Stimulated activated CD8-positive, alpha-beta memory T cell treated with anti-CD3 and anti-CD28 coated beads, Interleukin-4, amount 100 ng/mL, for 1 hour (primary cell): ENCODE measurements at places on chromosomes 11 and 22.

DNA sequence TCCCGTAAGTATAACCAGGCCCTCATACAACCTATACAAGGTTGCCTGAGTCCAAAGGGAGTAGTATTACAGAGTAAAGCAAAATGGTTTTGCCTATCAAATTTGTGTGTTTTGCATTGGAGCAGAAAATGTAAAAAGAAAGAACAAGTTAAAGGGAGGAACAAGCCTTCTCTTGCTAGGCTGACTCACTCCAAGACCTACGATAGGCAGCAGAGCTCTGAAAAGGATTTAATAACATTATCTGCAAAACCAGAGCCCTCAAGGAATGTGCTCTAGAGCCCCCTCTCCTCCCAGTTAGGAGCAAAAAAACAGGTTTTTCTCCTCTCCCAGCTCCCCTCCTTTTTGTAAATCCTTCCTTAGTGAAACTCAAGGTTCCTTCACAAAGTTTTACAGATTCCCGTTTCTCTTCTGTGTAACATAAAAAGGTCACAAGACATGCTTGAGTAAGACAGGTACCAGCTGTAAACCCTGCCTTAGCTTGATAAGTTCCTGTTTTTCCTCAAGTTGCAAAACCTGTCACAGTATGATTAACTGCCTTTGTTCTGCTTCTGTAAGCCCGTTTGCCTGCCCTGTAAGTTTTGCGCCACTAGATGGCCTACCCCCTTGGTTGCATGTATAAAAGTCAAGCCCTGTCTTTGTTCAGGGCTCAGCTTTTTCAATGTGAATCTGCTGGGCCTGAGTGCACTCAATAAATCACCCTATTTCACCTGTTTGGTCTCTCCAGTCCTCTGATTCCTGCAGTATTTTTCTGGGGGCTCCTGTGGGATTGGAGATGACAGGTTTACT lies 498.2 kb downstream of the KCNA4 start:
- DNase-seq = no peak

DNA sequence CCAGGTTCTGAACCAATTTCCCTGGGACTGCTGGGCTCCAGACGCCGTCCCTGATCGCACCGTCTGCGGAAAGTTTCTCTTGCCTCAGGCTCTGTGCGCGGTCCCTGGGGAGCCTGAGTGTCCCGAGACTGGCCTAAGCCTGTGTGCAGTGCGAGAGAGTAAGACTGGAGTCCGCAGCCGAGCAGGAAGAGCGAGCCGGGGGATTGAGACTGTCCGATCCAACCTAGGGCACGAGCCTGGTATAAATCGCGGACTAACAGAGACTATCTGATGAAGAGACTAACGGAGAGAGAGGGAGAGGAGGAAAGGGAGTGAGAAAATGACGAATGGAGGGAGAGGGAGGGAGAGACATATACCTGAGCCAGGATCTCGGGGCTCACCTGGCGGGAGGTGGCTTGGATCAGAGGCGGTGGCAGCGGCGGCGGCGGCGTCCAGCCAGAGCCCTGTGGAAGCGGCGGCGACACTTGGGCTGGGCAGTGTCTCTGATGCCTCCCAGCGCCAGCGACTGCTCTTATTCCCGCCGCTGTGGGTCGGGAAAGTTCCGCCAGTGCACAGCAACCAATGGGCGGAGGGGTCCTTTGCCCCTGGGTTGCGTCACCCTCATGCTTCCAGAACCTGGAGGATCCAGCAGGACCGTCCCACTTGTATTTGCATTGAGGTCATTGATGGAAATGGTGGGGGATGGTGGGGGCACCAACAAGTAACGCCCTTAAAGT lies at the start of gene CALCA:
CALCA (minus strand) TSS at position 487 of the 716 bp plus-strand sequence. CDS start 1,159 bp downstream, outside the sequence.
- DNase-seq = no peak

DNA sequence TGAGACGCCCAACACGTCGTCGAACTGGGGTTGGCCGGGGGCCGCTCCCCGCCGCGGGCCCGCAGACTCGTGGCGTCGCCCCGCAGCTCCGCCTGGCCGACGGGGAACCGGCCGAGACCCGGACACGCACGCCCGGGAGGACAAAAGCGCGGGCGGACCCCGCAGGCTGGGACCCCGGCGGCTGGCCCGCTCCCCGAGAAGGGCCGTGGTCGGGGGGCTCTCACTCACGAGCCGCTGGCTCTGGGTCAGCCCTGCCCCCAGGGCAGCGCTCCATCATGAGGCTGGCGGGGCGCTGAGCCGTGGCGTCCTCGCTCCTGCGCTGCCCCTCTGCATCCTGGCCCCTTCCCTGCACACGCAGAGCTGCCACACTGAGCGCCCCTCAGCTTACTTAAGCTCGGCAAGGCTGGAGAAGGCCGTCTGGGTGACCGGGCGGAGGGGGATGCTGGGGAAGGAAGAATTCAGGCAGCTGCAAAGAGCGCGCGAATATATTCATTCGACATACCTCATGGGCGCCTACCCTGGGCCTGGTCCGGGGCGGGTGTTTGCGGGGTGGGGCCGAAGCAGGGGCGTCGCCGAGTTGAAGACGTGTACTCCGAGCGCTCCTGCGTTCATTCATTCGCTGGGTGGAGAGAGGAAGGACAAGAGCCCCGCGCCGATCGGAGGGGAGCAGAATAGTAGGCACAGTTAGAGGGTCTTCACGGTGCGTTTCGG lies 579 bp upstream of the CYB5R2 start:
- DNase-seq = no peak

- no peak for DNase-seq
Observed at GRCh38 chr11:123838199-123838598, 32.0 kb upstream of the OR6M1 start.

- no peak for DNase-seq
Observed at GRCh38 chr11:30585125-30585891, 845 bp downstream of the MPPED2 start.

DNA sequence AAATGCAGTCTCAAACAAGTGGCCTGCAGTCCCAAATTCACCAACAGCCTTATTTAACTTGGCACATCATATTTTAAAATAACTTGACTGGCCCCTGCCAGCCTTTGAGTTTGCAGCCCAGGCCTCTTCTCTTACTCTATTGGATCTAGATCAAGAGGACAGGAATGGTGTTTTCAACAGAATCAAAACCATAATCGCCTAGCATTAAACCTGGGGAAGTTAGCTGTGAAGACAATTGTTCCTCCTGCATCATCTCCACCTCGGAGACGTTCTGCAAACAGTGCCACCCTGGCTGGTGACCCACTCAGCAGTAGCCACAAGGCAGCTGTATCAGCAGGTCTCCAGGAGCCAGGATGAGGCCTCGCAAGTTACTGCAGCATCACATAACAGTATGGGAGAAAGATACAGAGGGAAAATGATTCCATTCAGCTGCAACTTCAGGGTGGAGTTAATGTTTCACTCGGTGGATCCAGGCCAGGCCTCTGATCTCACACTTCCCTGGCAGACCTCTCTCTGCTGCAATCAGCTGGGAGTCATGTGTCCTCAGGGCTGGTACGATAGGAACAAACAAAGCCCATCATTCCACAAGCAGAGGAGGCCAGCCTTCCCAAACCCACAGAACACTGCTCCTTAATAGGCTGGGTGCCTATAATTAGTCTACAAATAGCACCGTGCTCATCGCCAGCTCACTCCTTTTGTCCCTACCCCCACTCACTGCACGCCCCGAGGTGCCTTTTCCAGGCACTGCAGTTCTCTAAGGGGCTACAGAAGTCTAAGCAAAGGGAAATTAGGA lies 18.6 kb upstream of the SCN2B start:
- DNase-seq = no peak

- no peak for DNase-seq
Observed at GRCh38 chr11:7677796-7678201, 4.5 kb upstream of the CYB5R2 start.

DNA sequence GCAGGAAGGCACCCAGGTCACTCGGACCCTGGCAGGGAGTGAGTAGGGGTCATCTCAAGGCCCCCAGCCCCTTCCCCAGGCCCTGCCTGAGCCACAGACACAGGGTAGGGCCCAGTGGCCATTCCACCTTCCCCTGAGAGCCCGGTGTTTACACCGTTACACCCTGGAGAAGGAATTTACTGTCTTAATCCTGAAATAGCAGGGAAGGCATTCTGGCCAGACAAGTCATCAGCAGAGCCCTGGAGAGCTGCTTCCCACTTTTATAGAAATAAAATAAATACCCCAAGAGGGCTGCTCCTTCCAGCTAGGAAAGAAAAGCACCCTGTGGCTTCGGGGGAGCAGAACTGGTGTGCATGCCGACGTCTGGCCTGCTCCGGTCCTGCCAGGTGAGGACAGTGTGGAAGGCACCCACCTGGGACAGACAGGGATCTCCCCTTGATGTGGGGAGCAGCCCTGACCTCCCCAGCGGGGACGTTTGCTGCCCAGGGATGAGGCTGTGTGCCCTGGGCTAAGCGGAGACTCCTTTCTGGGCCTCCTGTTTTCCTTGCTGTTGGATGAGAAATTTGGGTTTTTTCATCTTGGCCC lies 180.0 kb downstream of the MN1 start:
- DNase-seq = no peak

- DNase-seq = no peak
Observed at GRCh38 chr11:116836632-116836991, 810 bp downstream of the APOA1 start.

DNA sequence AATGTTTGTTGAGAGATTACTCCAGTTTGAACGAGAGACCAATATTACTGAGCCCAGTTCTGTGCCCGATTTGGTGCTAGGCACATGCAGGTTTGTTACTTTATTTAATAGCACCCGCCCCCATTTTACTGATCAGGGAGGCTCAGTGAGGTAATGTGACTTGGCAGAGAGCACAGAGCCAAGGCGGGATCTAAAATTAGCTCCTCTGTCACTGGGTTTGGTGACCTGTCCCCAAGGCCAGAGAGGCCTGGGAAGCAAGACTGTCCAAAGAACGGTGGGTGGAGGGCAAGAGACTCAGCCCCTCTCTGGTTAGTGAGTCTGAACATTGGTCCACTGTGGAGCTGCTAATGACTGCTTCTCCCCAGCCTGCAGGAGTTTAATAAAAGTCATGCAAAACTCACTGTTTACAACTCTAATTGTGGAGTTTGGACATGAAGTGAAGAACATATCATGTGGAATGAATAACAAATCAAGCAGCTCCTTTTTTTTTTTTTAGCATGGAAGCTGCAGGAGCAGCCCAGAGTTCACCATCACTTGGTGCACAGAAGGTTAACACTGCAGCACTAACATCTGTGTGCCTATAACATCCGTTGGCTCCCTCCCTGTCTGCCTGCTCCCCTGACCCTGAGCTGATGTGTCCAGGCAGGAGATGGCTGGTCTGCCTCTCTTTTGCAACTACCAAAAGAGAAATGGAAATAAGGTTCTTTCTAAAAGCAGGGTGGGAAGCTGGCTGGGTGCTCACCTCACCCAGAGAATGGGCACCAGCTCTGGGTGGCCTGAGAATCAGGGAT lies 39.0 kb downstream of the CSNK2A3 start:
- DNase-seq = no peak
